ENCODE measurements at places on chromosomes 11 and 22.

GRCh38 chr11:64074239-64074638 lies 38.5 kb downstream of the FLRT1 start:
- peak; percentile 49 for DNase-seq
- no peaks in the 10 kb centered on the region for H3K27me3 ChIP-seq
- H3K4me1 ChIP-seq, result no peaks in the 10 kb centered on the region
- no peaks in the 10 kb centered on the region for H3K36me3 ChIP-seq

- H3K27me3 ChIP-seq, result no peaks in the 10 kb centered on the region
- no peak overlapping the region for H3K27ac ChIP-seq
- H3K4me1 ChIP-seq, result peaks cover 9% of the 10 kb centered on the region
- no peaks in the 10 kb centered on the region for H3K36me3 ChIP-seq
- H3K4me3 ChIP-seq, result no peak overlapping the region
These were observed 7.7 kb downstream of the KCNQ1 start for GRCh38 chr11:2452321-2453012.

DNA sequence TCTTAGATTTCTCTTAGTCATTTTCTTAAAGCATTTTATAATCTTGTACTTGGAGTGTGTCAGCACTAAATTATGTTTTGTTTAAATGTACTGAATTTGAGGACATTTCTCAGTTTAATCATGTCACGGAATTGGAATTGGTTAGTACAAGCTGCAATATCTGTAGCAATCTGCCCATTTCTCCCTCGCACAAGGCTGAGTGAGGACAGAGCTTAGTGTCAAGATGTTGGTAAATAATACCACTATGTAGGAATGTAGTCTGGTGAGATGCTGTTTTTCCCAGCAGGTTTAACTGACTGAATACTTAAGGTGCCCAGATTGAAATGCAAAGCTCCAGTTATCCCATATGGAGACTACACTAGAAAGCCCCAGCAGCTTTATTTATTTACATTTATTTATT lies 30.6 kb downstream of the SREBF2 start:
- H3K4me1 ChIP-seq, result peaks cover 13% of the 10 kb centered on the region
- DNase-seq, result no peak
- peak overlapping the region; percentile 73 for H3K27ac ChIP-seq
- no peaks in the 10 kb centered on the region for H3K27me3 ChIP-seq

- peaks cover 11% of the 10 kb centered on the region for H3K4me1 ChIP-seq
- peak within 1 kb of the TSS; percentile 60 for H3K27ac ChIP-seq
These were observed at the start of gene MGAT3 for GRCh38 chr22:39456522-39457197. Gene MGAT3 (plus strand): TSS chr22:39457012. CDS start chr22:39487348, 30,336 bp downstream.

GRCh38 chr11:116478205-116478604 lies 294.6 kb downstream of the BUD13 start:
- H3K27ac ChIP-seq, result no peak overlapping the region
- no peak for DNase-seq
- no peaks in the 10 kb centered on the region for H3K36me3 ChIP-seq
- no peaks in the 10 kb centered on the region for H3K4me1 ChIP-seq
- no peak overlapping the region for H3K4me3 ChIP-seq

- peak; percentile 75 for DNase-seq
- no peaks in the 10 kb centered on the region for H3K36me3 ChIP-seq
- H3K4me1 ChIP-seq, result peaks cover 12% of the 10 kb centered on the region
- H3K27ac ChIP-seq, result no peak overlapping the region
- H3K4me3 ChIP-seq, result no peak overlapping the region
These were observed 603 bp downstream of the CDHR5 start for GRCh38 chr11:623999-624704.

DNA sequence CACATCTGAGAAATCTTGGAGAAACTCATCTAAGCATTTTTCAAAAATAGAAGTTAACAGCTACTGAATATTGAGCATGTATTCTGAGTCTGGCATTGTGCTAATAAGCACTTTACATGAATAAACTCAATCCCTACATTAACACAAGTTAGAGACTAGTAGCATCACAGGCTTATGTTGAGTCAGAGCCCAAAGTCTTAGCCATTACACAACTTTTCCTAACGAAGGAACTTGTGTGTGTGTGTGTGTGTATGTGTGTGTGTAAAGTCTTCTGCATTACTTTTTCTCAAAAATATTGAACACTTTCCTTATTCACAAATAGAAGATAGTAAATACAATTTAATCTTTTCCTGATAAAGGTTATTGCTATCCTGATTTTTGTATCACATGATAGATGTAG lies 8.7 kb upstream of the CLPB start:
- no peaks in the 10 kb centered on the region for H3K36me3 ChIP-seq
- no peak overlapping the region for H3K27ac ChIP-seq
- no peaks in the 10 kb centered on the region for H3K27me3 ChIP-seq
- peaks cover 11% of the 10 kb centered on the region for H3K4me1 ChIP-seq
- no peak for DNase-seq
- no peak overlapping the region for H3K4me3 ChIP-seq

DNA sequence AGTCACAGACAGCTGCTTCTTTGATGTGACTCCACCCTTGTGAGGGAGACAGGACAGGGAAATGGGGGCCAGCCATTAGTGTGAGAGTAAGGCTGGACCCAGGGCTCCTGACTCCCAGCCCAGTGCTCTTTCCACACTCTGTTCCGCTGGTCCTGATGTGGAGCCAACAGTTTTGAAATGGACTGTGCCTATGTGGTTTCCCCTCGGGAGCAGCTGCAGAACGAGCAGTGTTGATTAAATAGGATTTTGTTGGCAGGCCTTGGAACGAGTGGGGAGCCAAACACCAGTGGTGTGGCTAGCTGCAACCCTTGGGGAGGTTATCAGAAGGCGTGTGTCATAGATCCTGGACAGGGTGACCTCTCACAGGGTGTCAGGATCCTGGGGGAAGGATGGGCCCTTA lies 66.5 kb upstream of the AMPD3 start:
- no peaks in the 10 kb centered on the region for H3K27me3 ChIP-seq
- DNase-seq, result no peak

DNA sequence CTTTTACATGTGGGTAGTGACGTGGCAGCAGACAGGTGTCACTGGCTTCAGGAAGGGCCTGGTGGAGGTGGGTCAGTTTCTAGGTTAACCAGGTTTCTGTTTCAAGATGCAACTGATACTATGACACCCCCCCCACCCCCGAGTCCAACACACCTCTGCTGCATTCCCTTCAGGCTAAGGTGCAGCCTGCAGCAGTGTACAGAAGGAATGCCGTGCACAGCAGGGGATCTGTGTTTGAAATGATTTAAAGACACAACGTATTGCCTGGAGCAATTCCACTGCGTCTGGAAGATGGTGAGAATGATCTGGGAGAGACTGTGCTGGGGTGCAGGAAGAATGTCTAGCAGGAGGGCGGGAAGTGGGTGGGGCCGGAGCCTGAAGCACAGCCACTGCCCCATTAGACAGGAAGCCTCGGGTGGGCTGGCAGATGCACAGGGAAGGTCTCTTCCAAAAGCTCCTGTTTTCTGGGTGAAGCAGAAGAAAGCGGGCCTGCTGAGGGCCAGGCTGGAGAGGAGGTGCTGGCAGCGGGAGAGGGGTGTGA lies 11.9 kb upstream of the TESMIN start:
- H3K36me3 ChIP-seq, result peaks cover 81% of the 10 kb centered on the region
- H3K4me3 ChIP-seq, result no peak overlapping the region
- no peaks in the 10 kb centered on the region for H3K27me3 ChIP-seq
- no peaks in the 10 kb centered on the region for H3K4me1 ChIP-seq
- no peak for DNase-seq

DNA sequence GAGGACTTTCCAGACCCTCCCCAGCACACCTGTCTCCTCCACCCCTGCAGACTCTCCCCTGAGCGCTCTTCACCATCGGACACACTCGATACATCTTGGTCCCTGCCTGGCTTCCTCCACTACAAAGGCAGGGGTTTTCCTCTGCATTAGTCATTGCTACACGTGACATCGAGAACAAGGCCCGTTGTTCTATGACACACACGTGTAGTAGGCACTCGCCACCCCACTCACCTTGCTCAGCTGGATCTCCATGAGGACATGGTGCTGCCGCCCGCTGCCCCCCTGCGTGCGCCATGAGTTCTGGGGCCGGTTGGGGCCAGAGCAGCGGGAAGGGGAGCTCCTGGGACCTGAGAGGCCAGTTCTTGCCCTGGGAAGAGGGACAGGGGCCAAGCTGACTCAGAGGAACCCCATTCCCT lies 16.7 kb downstream of the ATG2A start:
- H3K4me3 ChIP-seq, result no peak overlapping the region
- H3K4me1 ChIP-seq, result no peaks in the 10 kb centered on the region
- no peaks in the 10 kb centered on the region for H3K27me3 ChIP-seq
- H3K36me3 ChIP-seq, result peaks cover 33% of the 10 kb centered on the region

Data from upper lobe of left lung (tissue), 6 donors.